ENCODE measurements at places on chromosomes 3 and 15.
A peak's percentile ranks its signal among the peaks of the same experiment; 100 is the strongest.

DNA sequence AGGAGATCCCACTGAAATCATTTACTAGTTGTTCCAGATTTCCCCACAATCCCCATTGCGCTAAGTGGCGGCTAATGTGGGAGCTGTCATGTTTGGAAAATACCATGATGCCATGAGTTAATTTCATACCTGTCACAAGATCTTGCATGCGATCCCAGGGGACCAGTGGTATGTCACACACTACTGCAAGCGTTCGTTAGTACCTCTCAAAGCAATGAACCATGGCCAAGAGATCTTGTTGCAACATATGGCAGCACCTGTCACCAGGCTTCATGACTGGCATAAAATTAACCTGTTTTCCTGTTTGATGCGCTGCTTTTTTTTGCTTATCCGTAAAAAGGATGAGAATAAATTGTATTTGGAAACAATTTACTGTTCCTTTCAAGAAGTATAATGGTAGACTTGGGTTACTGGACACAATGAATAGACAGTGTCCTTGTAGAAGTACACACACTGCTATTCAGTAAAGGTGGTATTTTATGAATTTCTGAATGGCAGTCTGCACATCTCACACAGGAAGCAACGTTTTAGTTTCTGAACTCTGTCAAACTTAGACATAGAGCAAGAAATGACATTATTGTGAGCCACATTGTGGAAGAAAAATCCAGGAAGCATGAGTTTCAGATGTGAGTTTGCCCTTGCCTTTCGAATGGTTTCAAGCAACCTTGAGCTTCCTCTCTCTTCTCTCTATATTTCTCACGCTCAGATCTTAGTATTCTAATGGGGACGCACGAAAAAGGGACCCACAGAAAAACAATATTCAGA lies 81.9 kb downstream of the CHL1 start:
- no peak for DNase-seq

GRCh38 chr3:71341721-71342120 lies 241.8 kb downstream of the FOXP1 start:
- DNase-seq, result no peak

DNA sequence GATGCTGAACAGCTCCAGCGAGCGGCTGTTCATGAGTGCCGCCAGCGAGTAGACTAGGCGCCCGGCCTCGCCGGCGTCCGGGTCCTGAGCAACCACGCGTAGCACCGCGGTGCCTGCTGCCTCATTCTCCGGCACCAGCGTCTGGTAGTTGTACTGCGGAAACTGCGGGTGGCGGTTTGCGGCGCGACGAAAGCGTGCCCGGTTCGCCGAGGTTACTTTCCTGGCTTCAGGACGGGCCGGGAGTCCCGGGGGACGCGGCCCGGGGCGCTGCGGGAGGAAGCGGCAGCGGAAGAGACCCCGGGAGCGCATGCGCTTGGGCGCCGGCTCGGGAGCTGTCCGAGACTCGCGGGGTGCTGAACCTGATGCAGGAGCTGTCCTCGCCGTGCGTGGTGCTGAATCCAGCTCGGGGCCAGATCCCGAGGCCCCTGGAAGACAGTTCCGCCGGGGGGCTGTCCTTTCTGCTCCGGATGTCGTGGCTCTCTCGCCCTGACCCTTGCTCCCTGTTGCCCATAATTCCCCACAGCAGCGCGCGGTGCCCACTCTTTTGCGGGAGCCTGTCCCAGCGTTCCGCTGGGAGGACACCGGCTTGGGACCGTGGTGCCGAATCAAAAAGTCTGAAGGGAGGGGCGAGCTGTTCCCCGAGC lies 1.1 kb downstream of the CELSR3 start:
- DNase-seq, result peak; percentile 66

DNA sequence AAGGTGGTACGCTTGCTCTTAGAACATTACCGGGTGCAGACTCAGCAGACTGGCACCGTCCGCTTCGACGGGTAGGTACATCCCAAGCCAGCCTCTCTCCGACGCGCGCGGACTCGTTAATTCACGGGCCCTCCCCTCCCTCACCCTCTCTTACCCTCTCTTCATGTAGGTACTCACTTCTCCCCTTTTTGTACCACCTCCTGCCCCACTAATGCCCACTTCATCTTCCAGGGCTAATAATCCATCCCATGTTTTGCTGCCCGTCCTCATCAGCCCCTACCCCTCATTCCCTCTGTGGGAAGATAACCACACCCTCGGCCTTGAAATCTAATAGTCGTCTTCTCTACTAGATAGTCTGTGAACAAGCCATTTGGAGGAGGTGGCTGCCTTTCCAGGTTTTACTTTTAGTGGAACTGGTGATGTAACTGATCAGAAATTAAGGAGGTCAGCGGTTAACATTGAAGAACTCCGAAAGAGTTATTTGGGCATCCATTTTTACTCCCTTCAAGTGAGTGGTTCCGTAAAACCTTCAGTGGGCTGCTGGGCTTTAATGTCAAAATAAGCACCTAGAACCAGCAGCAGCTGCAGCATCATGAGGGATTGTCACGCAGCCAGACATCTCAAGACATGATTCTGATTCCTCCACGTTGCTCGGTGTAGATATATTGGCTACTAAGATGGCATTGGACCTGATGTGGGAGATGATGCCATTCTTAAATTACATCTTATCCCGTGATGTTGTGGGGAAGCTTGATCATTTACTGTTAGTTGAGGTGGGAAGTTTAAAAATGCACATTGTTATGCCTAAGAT lies 1.3 kb downstream of the FEM1B start:
- no peak for DNase-seq
